Epithelial cell of esophagus (primary cell): ENCODE measurements at places on chromosomes 4 and X.
A peak's percentile ranks its signal among the peaks of the same experiment; 100 is the strongest.

DNA sequence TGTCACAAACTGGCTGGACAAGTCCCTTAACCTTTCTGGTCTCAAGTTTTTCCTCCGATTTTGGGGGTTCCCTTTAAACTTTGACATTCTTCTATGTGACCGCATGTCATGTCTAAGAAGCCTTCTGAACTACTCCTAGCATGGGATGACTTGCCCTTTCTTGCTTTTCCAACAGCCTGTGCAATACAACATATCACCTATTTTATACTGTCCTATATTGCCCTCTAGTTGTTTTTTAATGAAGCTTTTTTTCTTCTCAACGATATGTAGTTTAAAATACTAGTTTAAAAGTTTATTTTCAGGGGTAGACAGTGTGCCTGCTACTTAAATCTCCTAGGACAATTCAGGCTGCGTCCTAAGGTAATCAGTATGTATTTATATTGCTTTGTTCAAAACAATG lies 1.0 kb upstream of the IGBP1 start:
- peak; percentile 32 for DNase-seq

DNA sequence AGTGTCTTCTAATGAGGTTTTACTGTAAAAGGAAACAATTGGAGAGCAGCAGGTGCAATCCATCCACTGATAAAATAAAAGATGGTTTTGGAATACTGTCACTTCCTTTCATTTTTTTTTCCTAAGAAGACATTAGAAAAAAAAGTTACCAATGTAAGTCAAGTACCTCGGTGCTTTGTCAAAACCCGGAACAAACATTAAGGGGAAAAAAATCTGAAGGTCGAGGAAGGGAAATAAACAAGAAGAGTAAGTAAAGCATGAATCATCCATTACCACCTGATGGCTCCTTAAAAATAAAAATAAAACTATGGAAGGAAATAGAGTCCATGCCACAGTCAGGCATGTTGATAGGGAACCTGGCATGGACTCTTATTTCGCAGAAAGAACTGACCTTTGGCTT lies 15.3 kb upstream of the XPNPEP2 start:
- DNase-seq, result peak; percentile 25

- DNase-seq, result peak; percentile 73
These were observed 30.0 kb downstream of the AFAP1 start for GRCh38 chr4:7909463-7910262.

GRCh38 chr4:10703766-10704429 lies 19.3 kb upstream of the CLNK start:
- no peak for DNase-seq

GRCh38 chr4:3307891-3308575 lies 15.2 kb downstream of the RGS12 start:
- no peak for DNase-seq

DNA sequence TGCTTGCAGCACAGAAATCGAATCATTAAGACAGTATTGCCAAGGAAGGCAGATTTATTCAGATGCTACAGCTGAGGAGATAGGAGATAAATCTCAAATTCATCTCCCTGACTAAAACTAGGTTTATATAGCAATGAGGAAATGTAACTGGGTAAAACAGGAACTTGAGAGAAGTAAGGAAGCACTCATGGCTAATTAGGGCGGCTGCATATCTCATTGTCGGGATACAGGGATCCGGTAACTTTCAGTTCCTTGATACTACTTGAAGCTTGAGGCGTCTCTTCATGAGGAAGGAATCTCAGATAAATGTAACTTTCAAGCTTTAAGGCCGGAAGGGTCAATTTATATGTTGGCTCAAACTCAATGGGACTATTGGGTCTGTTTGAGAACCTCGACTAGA lies 129.2 kb upstream of the WDR1 start:
- DNase-seq, result no peak

DNA sequence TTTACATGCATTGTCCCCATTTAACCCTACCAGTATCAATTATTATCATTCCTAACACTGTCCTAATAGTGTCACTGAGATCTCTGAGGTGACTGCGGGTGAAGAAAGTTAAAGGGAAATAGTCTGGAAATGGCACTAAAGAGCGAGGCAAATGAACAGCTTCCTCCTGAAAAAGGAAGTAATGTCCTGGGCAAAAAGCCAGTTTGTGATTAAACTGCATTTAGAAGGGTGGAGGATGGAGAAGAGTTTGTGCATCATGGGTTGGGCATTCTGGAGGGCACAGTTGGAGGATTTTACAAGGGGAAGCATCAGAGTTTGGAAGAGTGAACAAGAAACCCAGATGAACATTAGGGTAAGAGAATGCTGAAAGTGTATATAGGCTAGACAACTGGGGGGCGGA lies 60.5 kb upstream of the SLC25A4 start:
- peak; percentile 5 for DNase-seq

DNA sequence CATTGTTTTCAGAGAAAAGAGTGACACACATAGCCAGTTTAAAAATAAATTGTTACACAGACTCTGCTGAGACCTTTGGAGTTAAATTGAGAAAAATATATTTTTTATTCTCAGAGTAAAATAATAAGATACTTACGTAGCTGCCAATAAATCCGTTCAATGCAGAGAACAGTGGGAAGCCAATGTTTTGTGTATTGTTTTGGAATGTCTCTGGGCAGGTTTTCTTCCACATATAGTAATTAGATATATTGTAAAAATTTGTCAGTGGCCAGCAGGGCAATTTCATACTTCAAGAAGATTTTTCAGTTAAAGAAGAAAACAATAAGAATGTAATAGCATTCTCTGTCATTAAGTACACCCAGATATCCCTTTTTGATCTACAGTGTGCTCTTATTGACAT lies 999.5 kb upstream of the INTU start:
- no peak for DNase-seq

DNA sequence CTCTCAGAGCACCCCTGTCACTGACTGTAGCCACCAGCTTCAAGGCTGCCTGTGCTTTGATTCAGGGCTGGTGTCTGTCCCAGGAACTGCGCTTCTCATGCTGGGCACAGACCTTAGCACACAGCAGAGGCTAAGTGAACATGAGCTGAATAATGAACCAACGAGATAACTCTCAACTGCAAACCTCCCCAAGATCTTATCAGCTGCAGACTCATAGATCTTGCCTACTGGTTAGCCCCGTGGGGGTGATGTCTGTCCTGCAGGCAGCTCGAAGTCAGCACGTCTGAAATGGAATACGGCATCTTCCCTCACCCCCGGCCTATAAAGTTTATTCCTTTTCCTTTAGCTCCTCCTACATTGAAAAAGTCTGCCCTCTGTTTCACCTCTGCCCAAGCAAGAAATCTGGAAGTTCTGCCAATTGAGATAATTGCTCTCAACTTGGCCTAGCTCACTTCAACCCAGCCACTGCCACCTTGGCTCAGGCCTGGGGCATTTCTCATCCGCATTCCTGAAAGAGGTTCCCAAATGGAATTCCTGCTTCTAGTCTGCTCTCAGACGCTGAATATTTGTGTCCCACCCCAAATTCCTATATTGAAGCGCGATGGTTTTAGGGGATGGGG lies 73.7 kb downstream of the GATB start:
- DNase-seq, result no peak

DNA sequence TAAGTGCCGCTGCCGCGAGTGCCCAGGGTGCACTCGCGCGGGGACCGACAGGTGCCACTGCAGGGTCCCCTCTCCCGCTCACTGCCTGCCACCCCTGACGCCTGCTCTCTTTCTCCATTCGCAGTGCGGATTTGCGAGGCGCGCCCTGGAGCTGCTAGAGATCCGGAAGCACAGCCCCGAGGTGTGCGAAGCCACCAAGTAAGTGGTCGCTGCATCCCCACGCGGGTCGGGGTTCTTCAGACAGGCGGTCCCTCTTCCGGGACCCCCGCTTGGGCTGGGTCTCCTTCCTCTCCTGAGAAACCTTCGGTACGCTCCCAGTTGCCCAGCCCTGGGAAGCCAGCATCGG lies 547 bp downstream of the GUCY1A1 start:
- DNase-seq, result peak; percentile 47

DNA sequence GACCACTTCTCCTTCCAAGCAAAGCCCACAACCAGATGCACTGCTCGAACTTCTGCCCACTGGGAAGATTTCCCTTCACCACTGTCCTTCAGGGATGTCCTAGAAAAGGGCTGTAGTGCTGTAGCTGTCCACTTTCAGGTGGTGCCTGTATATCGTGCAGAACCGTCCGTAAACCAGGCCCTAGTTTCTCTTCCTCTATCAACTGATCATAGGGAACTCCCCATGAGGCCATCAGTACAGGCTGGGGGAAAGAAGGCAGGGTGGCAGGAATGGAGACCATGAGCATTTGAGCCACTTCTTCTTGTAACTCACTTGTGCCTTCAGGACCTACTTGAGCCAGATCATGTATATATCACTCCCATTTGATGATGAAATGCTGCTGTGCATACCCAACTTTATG lies 57.3 kb upstream of the FAM9B start:
- no peak for DNase-seq

- peak; percentile 0 for DNase-seq
These were observed 537.4 kb upstream of the MAGEB18 start for GRCh38 chrX:25600776-25601175.

GRCh38 chr4:118287711-118288451 lies 64.9 kb downstream of the PRSS12 start:
- peak; percentile 79 for DNase-seq

DNA sequence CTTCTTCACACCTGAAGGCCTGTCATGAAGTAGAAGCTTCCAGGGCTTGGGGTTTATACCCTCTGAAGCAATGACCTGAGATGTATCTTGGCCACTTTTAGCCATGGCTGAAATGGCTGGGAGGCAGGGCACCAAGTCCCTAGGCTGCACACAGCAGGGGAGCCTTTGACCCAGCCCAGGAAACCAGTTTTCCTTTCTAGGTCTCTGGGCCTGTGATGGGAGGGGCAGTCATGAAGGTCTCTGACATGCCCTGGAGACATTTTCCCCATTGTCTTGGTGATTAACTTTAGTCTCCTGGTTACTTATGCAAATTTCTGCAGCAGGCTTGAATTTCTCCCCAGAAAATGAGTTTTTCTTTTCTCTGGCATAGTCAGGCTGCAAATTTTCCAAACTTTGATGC lies 511.0 kb upstream of the KLHL4 start:
- DNase-seq, result no peak

DNA sequence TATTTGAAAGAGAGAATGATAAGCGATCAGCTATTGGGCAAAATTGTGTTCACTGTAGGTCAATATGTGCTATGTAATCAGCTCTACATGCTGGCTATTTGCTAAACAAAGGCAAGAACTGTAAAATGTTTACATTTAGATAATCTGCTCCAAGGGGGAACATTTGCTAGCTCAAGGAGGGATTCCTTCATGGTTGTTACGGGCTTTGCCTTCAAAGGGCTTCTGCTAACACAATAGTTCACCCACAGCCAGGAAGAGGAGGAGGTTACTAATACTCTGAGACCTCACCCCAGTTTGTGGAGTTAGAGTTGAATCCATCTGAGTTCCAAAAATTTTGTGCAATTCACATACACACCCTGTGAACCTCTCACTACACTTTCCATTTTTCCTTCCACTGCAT lies 107.6 kb upstream of the BMP3 start:
- no peak for DNase-seq

DNA sequence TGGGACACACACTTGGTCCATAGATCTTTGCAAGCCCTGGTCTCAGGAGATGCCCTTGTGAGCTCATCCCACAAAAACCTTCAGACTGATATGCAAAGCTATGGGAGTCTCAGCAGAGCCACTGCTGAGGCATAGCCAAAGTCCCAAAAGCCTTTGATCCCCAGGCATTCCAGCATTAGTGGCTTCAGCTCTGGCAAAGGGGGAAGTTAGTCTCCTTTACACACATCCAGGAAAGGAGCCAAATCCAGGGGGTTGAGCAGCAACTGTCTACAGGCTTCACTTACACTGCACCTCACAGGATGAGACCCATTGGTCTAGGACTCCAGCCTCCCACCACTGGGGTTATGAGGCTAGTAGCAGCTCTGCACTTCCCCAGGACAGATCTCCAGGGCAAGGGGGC lies 14.0 kb downstream of the PF4 start:
- no peak for DNase-seq

- DNase-seq, result no peak
These were observed 437.6 kb upstream of the CTSO start for GRCh38 chr4:156391325-156391653.

GRCh38 chr4:22522706-22523501 lies 7.0 kb upstream of the ADGRA3 start:
- DNase-seq, result peak; percentile 84

DNA sequence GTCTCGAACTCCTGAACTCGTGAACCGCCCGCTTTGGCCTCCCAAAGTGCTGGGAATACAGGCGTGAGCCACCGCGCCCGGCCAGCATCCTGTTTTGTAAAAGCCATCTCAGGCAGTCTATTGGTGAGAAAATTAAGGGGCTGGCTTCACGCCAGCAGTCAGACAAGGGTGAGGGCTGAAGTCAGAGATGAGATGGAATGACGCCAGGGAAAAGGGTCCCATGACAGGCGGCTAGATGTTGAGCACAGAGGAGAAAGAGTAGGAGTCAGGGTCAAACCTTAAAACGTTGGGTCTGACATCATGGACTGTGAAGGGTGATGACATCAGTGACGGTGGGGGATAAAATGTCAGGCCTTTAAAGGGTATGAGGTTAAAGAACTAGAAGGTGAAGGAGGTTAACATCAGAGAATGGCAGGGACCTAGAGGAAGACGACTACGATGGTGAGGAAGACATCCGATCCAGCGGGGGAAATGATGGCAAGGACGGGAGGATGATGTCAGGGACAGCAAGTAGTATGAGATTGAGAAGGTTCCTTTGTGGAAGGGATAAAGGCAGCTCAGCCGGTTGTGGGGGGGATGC lies 504 bp upstream of the RBM3 start:
- DNase-seq, result no peak

DNA sequence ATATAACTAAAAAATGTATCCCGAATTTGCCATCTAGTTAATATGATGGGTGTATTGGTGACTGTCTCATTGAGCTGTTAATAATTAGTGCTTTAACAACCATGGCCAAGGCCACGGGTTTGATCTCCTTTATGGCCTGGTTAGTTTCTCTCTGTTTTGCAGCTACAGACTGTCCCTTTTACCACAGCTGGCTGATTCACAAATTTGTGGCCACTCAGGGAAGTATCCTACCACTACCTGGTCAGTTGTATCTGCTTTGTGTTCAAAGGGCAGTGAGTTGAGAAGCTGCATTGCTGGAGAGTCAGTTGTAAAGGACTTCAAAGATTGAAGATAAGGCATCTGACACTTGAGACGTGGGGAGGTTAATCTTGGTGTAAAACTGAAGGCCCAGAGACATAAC lies 219.1 kb upstream of the BMP3 start:
- DNase-seq, result no peak

- DNase-seq, result no peak
These were observed 246.4 kb downstream of the ZNF674 start for GRCh38 chrX:46298821-46299220.

DNA sequence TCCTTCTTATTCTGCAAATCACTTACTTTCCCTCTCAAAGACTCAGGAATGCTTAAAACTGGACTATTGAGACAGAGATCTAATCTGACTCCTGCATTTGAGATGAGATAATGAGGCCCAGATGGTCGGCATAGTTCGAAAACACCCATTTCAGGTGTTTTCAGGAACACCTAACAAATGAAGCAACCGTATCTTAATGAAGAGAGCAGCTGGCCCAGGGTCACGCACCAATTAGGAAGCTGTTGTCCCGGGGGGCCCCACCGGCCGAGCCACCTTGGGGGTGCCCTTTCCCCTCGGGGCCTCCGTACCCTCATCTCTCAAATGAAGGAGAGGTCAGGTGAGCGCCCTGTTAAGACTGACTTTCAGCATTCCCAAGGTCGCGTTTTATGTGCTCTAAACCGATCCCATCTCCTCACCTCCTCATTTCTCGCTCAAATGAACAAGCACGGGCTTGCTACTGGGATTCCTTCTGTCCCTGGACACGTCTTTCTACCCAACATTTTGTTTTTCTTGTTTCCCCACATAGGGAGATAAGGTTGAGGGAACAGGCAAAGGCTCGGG lies 824 bp downstream of the LRPAP1 start:
- DNase-seq, result peak; percentile 60
